Motor neuron (in vitro differentiated cells): ENCODE measurements at places on chromosomes 11 and 22. TPM values are rescaled to one million over a fixed set of nuclear protein-coding genes. Genes with fewer than 3 reads are reported as not detected.
A peak's percentile ranks its signal among the peaks of the same experiment; 100 is the strongest.

TRIOBP gene
- total RNA-seq: 44.6 and 50.2 TPM in 2 replicates

DNA sequence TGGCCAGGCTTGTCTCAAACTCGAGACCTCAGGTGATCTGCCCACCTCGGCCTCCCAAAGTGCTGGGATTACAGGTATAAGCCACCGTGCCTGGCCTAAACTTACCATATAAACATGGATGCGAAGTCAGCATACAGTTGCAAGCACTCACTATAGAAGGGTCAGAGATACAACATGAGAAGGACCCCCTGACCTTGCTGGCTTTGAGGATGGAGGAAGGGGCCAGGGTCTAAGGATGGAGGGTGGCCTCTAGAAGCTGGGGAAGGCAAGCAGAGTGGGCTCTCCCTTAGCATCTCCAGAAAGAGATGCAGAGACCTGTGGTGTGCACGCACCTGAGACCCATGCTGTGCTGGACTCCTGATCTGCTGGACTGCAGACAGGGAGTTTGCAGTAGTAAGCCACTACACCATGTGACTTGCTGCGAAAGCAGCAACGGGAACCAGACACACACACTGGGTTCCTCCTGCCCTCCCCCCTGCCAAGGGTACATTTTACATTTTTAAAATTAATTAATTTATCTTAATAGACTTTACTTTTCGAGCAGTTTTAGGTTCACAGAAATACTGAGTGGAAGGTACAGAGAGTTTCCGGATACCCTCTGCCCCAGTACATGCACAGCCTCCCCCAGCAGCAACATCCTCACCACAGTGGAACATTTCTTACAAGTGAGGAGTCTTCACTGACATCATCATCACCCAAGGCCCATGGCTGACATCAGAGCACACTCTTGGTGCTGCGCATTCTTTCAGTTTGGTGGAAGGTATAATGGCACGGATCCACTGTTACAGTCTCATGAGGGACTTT, 170.1 kb upstream of the B3GAT1 start:
- no peak for ATAC-seq

ASRGL1 gene
- total RNA-seq: 21.7 and 29.7 TPM in 2 replicates

DNA sequence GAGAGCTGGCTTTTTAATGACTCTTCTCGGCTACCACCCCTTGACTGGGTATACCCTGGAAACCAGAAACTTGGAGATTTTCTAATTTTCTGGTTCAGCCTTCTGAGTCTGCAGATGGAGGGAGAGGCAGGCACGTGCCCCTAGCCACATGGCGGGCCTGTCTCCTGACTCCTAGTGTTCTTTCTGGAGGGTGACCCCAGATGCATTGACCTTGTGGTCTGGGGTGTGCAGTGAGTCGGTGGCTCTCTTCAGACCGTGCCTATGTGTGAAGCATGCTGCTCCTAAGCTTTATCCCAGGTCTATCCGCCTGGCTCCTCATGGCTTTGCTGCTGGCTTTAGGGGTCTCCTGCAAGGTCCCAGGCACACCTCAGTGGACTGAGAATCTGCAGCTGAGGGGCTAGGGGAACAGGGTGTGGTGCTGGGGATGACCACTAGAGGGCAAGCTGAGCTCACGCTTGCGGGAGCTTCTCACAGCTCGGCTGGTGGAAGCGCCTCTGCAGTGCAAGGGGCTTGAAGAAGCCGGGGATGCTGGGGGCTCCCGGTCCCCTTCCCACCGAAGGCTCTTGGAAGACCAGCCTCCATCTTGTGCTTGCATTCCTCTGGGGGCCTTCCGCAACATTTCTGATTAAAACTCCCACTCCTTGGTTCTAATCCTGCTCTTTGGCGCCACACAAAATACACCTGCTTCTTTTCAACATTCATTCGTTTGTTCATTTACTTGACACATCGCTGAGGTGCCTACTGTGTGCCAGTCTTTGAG, 51.8 kb downstream of the OTOG start:
- peak; percentile 89 for ATAC-seq

DNA sequence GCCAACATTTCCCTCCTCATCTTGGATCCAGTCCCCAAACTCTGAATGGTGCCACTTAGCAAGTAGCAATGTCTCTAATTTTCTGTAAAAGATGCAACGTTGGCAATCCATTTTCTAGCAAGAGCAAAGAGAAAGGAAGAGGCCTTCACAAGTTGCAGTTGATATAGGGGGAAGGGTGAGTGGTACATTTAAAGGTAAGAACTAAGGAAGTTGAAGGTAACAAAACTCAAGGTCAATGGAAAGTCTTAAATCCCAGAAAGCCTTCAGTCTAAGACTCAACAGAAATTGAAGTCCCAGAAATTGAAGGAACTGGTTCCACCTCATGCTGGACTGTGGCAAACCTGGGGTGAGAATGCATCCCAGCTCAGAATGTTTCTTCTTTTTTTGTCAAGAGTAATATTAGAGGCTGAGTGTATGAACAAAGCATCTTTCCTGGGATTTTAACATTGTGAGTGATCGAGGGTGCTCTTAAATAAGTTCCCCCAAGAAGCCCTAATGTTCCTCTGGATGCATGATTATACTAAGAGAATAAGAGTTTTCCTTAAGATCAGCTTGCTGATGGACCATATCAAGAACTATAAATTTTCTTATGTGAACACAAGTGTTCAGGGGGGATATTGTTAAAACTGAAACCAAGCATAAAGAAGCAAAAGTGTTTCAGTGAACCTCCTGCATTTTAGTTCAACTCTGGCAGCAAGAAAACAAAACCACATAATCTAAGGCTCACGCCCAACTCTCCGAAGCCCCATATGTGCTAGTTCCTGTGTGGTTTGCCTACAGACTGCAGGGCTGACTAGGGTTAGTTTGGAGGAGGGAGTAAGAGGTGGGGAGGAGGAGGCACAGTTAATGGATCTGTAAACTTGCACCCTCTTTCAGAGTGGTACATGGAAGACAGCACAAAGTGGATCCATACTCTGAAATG, at the start of gene GRAP2:
Gene GRAP2 (plus strand): TSS at position 779 of the 922 bp plus-strand sequence. CDS start 46,023 bp downstream, outside the sequence.
- ATAC-seq: no peak

GRCh38 chr11:72573072-72573854, 101.0 kb downstream of the PDE2A start:
- ATAC-seq: peak; percentile 59

GRCh38 chr11:129894278-129895125, 876 bp downstream of the NFRKB start:
- ATAC-seq: peak; percentile 25

PARVA gene
- total RNA-seq: 30.4 and 33.1 TPM in 2 replicates

MPZL2 gene
- total RNA-seq: 0.29 and 0.36 TPM in 2 replicates

- no peak for ATAC-seq
Observed at GRCh38 chr11:690738-691633, 4.0 kb downstream of the DEAF1 start.

- ATAC-seq: no peak
Observed at GRCh38 chr11:39817241-39817640, 1642.2 kb downstream of the LRRC4C start.
